Stimulated activated CD8-positive, alpha-beta memory T cell treated with anti-CD3 and anti-CD28 coated beads, Interleukin-7, amount 100 ng/mL, for 24 hours (primary cell): ENCODE measurements at places on chromosomes 2 and 18.

DNA sequence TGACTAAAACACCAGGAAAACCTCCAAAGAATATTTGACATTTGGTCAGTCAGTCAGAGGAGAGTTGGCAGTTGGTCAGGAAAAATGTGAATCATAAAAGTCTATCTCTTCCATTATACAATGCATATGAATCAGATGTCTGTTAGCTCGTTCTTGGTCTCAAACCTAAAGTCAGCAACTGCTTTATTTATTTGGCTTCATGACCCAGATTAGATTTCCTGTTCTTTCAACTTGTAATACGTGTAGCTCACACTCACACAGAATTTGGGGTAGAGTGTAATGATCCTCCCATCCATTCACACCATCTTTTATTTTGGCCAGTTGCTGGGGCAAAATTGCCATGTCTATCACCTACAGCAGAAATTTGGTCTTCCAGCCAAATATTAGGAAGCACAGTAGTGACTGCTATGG is 81.9 kb upstream of the COL5A2 start:
- DNase-seq, result no peak

- no peak for DNase-seq
Measured at GRCh38 chr2:170869461-170869860, 52.8 kb downstream of the GAD1 start.

- no peak for DNase-seq
Measured at GRCh38 chr18:70420146-70420898, 131.5 kb downstream of the SOCS6 start.

DNA sequence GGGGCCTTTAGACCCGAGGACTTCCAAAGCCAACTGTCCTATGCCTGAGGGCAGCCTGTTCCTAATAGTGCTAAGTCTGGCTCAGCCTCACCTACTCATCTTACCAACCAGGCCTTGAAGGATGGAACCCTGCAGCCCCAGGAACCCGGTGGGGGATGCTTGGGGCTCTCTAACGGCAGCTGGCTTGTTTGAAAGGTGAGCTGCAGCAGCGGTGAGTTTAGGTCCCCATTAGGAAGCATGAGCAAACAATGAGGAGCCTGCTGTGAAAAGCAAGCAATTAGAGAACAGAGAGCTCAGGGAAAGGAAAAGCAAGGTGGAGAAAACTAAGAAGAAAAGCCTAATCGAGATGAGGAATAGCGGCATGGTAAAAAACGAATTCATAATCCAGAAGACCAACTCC is 39.9 kb downstream of the SP110 start:
- no peak for DNase-seq

GRCh38 chr2:118978064-118978463 is 36.1 kb downstream of the MARCO start:
- no peak for DNase-seq

GRCh38 chr2:231294116-231294515 is 95.7 kb downstream of the ARMC9 start:
- DNase-seq, result no peak

- DNase-seq, result no peak
Measured at GRCh38 chr2:109080757-109081156, 48.2 kb upstream of the SH3RF3 start.

DNA sequence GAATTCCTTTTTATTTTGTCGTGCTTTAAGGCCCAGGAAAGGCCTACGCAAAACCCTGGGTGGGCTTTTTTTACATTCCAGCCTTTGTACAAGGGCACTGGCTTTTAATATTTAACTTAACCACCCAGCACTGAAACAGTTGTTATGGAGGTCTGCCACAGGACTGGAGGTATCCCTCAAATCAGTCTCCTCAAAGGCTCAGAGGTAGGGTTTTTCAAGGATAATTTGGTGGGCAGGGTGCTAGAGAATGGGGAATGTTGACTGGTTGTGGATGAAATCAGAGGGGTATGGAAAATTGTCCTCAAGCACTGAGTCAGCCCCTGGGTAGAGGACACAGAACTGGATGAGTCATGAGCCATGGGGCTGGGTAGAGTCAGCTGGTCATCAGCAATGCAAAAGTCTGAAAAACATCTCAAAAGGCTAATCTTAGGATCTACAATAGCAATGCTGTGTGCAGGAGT is 443.1 kb downstream of the THSD7B start:
- DNase-seq, result no peak

DNA sequence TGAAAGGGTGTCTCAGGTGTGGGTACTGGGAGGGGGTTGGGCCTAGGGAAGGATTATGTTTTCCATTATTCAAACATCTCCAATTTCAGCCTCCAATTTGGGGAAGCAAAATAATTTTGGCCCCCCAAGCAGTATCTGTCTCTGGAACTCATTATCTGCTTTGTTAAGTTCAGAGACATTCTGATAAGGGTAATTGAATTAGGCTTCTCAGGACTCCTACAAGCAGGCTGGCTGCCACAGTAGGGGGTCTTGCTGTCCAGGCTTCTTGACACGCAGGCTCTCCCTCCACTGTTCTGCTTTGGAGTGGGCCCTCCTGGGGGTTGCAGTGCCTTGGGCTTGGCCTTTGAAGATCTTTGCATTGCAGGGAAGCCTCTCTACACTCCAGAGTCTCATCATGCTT is 108.1 kb upstream of the SIX2 start:
- no peak for DNase-seq

DNA sequence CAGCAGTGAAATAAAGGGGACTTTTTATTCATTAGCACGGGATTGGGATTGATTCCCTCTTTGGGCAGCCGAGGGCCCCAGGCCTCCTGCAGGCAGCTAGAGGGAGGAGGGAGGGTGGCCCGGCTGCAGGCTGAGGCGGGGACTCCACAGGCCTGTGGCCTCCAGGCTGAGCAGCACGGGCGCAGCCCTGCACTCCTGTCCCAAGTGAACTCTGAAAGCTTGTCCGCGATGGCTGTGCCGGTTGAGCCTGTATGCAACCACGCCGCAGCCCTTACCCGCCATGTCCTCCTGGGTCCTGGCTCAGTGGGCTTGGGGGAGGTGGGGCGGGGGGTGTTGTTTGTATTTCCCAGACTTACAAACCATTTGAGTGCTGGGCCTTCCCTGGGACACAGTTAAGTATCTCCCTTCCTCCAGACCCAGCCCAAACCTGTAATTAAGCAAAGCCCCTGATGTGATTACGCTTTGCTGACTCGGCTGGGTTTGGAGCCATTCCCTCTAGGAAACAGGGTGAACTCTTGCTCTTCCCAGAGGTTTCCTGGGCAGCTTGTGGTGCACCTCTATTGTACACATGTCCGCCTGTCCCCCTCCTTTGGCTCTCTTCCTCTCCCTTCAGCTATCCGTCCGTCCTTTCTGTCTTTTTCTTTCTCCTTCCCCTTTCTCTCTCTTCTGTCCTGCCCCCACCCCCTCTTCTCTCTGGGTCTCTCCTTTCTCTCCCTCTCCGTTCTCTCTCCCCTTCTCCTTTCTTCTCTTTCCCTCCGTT is 5.3 kb downstream of the GLI2 start:
- DNase-seq, result no peak

GRCh38 chr2:174800436-174801205 is 36.3 kb upstream of the CHRNA1 start:
- DNase-seq, result no peak

GRCh38 chr18:72375618-72376017 is 168.5 kb downstream of the CBLN2 start:
- DNase-seq, result no peak

DNA sequence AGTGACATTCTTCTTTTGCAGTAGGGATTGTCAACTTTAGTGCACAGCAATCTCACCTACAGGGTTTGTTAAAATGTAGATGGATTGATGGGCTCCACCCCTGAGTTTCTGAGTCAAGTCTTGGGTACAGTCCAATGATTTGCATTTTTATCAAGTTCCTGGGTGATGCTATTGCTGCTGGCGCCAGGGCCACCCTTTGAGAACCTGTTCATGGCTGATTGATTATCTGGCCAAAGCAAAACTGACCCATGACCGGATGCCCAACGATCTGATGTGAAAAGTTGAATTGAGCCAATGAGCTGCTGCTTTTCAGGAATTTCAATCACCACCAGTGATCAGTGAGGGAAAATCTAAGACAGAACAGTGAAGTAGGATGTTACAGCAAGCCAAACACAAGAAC is 675.3 kb downstream of the TMEM182 start:
- no peak for DNase-seq

DNA sequence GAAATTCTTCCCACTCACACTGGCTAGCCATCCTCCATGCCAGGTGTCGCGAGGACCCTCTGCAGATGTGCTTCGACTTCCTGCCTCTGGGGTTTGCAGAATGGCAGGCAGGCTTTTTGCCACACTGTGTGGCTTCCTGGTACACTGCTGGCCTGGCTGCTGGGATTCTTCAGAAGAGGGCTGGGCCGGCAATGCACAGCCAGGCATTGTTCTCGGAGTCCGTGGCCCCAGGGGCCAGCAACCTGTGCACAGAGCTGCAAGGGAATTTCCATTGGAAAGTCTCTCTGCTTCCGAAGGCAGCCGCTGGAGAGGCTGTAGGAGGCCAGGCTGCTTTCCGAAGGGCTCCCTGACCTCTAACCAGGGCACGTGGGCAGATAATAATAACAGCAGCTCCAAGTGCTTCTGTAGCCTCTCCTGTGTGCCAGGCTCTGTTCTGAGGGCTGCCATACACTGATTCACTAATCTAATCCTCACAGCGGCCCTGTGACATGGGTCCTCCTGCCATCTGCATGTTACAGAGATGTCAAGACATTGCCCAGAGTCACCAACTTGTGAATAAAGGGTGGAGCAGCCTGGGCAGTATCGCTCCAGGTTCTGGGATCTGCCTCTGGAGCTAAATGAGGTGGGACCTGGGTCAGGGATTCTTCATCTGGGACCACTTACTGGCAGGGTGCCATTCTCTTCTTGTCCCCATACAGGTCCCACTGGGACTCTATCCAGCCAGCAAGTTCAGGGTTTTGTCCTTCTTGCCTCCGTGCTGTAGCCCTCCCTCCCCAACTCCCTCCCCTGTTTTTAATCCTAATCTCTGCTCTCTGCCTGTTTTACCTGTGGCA is 5.0 kb downstream of the LDLRAD4 start:
- no peak for DNase-seq

DNA sequence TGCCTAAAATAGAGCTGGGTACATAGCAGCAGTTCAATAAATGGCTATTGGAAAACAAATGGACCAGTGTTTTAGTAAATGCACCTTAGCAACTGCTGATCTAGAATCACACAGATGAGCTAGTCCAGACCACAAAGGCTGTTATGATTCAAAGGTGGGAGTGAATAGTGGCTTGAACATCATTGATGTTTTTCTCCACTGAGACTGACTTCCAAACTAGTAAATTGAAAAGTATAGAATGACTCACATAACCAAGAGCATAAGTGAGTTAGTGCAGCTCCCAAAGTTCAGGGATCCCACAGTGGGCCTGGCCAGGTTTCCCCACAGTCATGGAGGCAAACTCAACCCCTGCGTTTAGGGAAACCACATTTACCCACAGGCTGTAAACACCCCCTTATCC is 106.7 kb upstream of the YPEL5 start:
- no peak for DNase-seq

GRCh38 chr18:51897884-51898283 is 442.1 kb upstream of the DCC start:
- DNase-seq, result no peak
